Pancreas (tissue), 10 donors: ENCODE measurements at places on chromosomes 13 and 19. TPM values are rescaled to one million over a fixed set of nuclear protein-coding genes. Genes with fewer than 3 reads are reported as not detected.
A peak's percentile ranks its signal among the peaks of the same experiment; 100 is the strongest.

- DNase-seq: no peak
Measured at GRCh38 chr13:106038752-106039151, 496.7 kb downstream of the EFNB2 start.

DNA sequence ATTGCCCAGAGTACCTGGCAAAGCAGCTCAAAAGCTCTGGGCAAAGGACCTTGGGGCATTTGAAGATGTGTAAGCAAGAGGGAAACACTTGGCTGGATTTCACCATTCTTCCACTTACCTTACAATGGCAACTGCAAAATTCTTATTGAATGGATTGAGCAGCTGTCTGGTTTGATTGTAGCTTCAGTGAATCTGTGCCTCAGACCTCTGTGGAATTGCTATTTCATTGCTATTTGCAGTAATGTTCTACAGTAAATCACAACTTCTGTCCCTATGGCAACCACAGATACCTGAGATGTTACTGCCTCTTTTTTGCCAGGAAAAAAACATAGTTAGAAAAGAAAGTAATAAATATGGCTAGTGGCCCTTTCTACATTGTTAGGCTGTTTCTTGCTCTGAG, 519.5 kb downstream of the SUCLA2 start:
- no peak for DNase-seq

CYSLTR2 gene
- total RNA-seq: 0.06 TPM

DNA sequence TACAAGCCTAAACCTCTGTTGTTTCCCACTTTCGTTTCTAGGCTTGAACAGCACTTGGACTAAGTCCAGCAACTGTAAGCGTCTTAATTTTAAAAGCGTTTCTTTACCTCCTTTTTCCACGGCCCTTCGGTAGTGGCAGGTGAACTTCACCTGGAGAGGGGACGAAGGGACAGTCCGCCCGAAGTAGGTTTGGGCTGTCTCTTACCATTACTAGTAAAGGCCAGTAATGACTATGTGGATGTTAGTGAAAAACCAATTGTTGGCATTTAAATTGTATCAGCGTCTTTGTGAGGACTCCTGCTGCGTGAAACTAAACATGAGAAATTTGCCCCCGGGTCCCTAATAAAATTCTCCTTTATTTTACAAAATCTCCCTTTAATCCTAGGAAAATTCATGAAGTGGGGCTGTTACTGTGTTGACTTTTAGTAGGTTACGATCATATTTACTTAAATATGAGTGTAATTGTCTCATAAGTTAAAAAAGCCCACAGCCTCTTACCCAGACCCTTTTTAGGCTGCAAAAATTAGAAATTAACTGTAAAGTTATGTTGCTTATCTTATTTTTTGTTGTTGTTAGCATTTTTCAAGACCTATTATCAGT, 983 bp downstream of the ITM2B start:
- no peak for DNase-seq

DNA sequence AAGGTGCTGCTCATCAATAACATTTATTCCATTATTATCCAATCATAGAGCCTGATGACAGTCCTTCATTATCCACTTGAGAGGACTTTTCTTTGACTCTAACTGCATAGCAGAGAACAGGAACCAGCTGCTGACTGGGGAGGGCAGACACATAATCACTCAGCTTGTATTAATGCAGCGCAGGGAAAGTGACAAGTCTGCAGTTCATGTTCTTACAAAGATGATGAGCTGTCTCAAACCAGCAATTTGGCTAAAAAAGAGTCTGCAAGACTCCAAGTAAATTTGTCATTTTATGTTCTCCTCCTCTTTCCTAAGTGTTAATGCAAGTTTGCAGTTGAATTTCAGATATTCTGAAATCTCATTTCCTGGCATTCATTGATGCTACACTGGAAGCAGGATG, 40.0 kb upstream of the CBY2 start:
- DNase-seq: no peak

DNA sequence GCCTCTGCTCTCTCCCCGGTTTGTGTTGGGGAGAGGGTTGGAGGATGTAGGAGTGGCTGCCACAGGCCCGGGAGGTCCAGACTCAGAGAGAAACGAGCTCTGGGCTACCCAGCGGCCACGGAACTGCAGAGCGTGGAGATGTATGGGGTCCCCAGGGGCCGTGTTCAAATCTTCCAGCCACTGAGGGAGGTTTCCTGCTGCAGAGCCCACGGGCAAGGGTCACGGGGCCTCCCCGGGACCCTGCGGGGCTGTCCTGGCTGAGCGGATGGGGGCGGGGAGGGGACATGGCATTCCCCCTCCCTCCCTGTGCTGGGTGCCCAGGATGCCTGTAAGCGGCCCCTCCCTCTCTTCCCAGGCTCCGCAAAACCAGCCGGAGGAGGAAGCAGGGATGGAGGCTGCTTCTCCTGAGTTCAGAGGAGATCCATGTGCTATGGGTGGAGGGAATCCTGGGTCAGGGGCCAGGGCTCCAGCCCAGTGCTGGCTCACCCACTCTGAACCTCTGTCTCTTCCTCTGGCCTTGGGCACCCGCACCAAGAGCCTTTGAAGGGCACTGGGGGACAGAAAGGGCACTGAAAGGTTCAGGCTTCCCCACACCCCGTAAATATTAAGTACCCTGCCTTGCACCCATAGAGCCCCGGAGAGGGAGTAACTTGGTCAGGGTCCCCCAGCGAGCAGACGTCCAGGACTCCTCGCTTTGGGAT, 22.6 kb downstream of the SMIM24 start:
- DNase-seq: peak; percentile 40

DNA sequence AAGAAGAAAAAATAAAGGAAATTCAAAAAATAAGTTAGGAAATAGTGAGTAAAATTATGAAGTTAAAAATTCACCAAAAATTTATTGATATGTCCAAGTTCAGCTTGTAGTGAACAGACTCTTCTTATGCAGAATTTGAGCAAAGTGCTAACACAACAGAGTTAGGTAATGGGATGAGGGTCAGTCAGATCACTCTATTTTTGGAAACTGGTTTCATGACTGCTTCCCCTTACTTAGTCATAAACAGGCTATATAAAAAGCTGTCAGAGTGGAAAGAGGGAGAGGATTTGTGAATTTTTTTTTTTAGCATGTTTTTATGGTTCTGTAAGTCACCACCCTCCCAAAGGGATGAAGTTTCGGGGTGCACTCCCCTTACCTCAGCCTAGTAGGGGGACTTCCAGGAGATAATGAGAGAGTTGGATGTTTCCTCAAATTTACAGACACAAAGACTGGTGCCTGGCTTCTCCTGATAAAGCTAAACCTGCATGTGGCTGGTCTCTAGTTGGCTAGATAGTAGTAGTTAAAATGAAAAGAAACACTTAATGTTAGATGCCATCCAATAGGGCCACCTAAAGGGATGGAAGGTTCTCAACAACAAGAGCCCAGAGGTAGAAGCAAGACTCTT, 4.5 kb downstream of the CPB2 start:
- DNase-seq: no peak

- DNase-seq: peak; percentile 65
Measured at GRCh38 chr19:3471954-3472655, 8.2 kb downstream of the SMIM24 start.

GRCh38 chr19:46890423-46891170, 29.8 kb downstream of the ARHGAP35 start:
- DNase-seq: no peak

- no peak for DNase-seq
Measured at GRCh38 chr19:15038294-15038693, 11.0 kb upstream of the CASP14 start.

DNA sequence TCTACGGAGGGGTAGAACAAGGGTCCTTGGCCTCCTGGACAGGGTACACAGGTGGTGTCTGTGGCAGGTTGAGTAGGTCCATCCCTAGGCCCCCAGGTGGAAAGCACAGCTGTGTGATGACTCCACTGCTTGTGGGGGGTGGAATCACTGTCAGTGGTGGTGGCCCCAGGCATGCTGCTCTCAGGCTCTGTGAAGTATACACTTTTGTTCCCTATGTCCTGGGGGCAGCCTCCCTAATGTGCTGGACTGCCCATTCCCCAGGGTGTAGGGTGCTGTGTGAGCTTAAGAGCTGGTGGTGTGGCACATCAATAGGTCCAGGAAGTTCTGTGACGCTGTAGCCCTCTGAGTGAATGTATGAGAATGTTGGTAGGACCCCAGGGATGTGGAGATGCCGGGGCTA, 197.2 kb upstream of the SLC10A2 start:
- no peak for DNase-seq

- peak; percentile 95 for DNase-seq
Measured at GRCh38 chr13:46052319-46053161, at the start of gene ZC3H13. Gene ZC3H13, minus strand, starts transcription at chr13:46052746. Its CDS starts 7,239 bp downstream, at chr13:46045507.

CLEC17A gene
- total RNA-seq: 0.13 TPM

FBXO17 gene
- 7.2 TPM for total RNA-seq
